ENCODE measurements at places on chromosomes 16 and 17. TPM values are rescaled to one million over a fixed set of nuclear protein-coding genes. Genes with fewer than 3 reads are reported as not detected.

SEC14L5 gene
- total RNA-seq: not detected

GRCh38 chr17:35942588-35943186 lies 826 bp downstream of the LYZL6 start:
- H3K36me3 ChIP-seq: no peaks in the 10 kb centered on the region
- no peak overlapping the region for H3K27ac ChIP-seq
- no peak for DNase-seq
- peaks cover 3% of the 10 kb centered on the region for H3K27me3 ChIP-seq

TRPV3 gene
- total RNA-seq: 0.92 TPM

CCL2 gene
- not detected for total RNA-seq

GRCh38 chr17:69236464-69236863 lies 7.8 kb upstream of the ABCA10 start:
- no peaks in the 10 kb centered on the region for H3K4me1 ChIP-seq
- H3K27ac ChIP-seq: no peak overlapping the region
- no peaks in the 10 kb centered on the region for H3K36me3 ChIP-seq
- peaks cover 4% of the 10 kb centered on the region for H3K27me3 ChIP-seq
- no peak overlapping the region for H3K4me3 ChIP-seq

ZNF423 gene
- not detected for total RNA-seq

DNA sequence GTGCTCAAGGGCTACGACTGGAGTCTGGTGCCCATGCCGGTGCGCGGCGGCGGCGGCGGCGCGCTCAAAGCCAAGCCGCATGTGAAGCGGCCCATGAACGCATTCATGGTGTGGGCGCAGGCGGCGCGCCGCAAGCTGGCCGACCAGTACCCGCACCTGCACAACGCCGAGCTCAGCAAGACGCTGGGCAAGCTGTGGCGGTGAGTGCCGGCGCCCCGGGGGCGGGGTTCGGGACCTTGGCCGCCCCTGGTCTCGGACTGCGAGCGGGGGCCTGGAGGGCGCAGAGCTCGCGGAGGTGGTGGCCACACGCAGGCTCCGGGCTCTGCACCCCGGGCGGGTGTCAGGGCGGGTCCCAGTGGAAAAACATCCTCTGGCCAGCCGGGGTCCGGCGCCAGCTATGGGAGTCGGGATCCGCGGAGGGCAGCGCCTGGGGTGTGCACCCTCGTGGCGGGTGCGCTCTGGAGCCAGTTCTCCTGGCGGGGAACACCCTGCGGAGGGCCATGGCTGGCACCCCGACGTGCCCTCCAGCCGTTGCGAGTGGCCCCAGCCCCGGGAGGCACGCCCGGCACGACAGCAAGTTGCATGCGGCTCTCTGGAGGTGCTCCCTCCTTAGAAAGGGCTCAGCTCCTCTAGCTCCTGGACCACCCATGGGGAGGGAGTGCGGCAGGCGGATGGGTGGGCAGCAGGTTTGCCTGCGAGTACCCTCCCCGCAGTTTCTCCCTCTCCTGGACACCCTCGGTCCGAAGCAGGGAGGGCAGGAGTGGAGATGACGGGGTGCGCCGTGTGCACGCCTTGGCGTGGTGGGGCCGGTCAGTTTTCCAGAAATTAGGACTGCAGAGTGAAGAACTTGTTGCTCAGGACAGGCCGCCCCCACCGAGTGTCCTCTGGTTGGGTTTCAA lies 824 bp downstream of the SOX8 start:
- no peaks in the 10 kb centered on the region for H3K36me3 ChIP-seq
- DNase-seq: no peak
- peaks cover 22% of the 10 kb centered on the region for H3K27me3 ChIP-seq
- no peak overlapping the region for H3K27ac ChIP-seq

- no peaks in the 10 kb centered on the region for H3K36me3 ChIP-seq
- H3K4me1 ChIP-seq: no peaks in the 10 kb centered on the region
- no peak overlapping the region for H3K4me3 ChIP-seq
- no peak overlapping the region for H3K27ac ChIP-seq
Observed at GRCh38 chr17:6473128-6473767, 29.0 kb downstream of the PIMREG start.

GRCh38 chr17:1422885-1423284 lies 22.9 kb upstream of the YWHAE start:
- H3K36me3 ChIP-seq: peaks cover 52% of the 10 kb centered on the region
- no peaks in the 10 kb centered on the region for H3K27me3 ChIP-seq
- peaks cover 11% of the 10 kb centered on the region for H3K4me1 ChIP-seq
- no peak for DNase-seq
- no peak overlapping the region for H3K27ac ChIP-seq
- H3K4me3 ChIP-seq: no peak overlapping the region
